Stimulated activated CD8-positive, alpha-beta memory T cell treated with anti-CD3 and anti-CD28 coated beads, Interleukin-2, amount 100 ng/mL, for 48 hours (primary cell): ENCODE measurements at places on chromosomes 7 and 10.

DNA sequence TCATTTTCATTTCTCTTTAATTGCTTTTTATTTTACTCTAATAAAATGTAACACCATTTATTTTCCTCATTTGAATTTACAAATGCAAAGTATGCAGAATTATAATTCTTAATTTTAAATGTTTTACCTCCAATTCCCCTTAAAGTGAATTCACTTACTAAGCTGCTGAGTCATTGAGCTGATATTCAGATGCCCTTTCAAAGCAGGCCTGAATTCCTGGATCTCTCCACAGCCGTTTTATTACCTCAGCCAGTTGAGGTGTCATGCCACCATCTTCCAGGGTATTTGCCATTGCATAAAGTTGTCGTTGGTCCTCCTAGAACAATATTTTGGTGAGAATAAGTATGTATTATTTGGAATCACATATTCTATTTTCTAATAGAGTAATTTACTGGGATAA lies 33.2 kb downstream of the GNAT3 start:
- DNase-seq: no peak

- no peak for DNase-seq
Observed at GRCh38 chr7:24885305-24885704, 94.7 kb downstream of the OSBPL3 start.

DNA sequence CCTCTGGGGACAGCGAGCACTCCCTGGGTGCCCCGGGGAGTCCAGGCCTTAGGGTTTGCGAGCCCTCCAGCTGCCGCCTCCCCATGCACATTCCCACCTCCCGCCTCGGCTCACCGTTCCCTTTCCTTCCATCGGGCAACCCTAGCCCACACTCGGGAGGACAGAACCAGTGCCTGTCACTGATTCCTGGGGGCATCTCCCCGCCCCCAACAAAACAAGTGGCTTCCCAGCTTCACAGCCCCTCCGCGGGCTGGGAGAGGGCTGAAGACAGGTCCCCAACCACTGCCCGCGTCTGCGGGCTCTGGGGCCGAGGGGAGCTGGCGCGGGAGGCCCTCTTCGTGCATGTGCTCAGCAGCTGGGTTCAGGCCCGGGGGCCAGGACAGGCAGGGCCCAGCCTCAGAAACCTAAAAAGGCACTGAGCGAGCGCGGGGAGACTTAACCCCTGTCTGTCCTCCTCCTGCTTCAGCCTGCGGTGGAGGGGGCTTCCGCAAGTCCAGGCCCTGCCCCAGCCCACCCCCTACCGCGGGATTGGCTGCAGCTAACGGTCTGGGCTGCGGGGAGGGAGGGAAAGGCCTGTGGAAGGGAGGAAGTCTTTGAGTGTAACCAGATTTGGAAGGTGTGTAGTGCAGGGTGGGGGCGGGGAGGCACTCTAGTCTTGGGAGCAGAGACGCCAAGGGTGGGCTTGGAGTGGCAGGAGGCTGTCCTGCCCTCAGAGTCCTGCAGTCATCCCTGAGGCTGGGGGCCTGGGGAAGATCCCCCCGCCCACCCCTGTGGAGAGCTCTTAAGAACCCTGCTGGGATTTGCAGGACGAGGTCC lies 1.2 kb downstream of the FLNC start:
- no peak for DNase-seq

- no peak for DNase-seq
Observed at GRCh38 chr10:34507217-34507616, 307.9 kb downstream of the PARD3 start.

DNA sequence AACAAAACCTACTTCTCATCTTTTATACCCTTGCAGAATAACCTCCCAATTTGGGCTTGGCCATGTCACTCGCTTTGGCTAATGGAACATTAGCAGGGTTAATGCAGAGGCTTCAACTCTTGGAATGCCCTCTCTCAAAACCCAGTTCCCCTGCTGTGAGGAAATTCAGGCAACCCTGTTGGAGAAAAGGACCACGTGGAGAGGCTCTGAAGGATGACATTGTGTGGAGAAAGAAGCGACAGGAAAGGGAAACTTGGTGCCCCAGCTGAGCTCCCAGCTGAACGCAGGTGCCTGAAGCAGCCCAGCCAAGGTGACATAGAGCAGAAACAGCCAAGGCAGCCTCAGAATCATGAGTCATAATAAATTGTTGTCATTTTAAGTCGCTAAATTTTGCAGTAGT lies 214.2 kb upstream of the GHITM start:
- no peak for DNase-seq

DNA sequence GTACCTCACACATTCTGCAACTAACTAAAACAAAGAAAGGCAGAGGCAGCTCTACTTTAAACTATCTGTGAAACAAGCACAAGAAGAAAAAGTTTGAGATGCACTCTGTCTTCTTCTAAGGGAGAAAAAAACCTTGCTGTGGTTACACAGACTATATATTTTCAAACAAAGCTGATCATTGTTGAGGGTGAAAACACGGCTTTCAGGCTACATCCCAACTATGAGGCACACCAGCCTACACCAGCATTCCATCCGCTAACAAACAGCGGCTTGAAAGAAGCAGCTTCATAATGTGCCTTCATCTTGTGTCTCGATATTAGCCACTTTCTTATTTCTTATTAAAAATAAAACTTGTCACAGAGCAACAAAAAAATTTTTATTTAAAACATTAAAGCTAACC lies 79.1 kb downstream of the USP6NL start:
- no peak for DNase-seq

DNA sequence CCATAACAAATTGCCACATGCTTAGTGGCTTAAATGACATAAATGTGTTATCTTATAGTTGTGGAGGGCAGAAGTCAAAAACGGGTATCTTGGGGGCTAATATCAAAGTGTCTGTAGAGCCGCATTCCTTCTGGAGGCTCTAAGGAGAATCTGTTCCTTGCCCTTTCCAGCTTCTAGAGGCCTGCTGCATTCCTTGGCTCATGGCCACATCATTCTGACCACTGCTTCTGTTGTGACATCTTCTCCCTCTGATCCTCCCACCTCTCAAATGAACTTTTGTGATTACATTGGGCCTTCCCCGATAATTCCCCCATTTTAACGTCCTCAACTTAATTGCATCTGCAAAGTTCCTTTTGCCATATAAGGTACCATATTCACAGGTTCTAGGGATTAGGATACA lies 76.1 kb downstream of the CYP26A1 start:
- DNase-seq: no peak

DNA sequence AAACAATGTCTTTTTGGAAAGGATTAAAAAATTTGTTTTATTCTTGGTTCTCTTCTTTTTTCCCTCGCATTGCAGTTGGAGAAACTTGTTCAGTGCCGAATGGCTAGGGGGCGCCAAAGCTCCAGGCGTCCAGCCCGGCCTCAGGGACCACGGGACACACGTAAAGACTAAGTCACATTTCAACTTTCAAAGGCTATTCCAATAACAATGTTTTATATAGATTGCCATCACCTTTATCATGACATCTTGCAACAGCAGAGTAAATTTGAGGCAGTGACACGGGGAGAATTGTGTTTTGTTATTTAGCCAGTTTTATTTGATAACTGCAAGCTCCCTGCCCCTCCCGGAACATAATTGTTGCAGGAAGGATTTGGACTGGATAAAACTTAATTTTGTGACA lies 2.2 kb upstream of the IGFBP3 start:
- DNase-seq: peak; percentile 46

DNA sequence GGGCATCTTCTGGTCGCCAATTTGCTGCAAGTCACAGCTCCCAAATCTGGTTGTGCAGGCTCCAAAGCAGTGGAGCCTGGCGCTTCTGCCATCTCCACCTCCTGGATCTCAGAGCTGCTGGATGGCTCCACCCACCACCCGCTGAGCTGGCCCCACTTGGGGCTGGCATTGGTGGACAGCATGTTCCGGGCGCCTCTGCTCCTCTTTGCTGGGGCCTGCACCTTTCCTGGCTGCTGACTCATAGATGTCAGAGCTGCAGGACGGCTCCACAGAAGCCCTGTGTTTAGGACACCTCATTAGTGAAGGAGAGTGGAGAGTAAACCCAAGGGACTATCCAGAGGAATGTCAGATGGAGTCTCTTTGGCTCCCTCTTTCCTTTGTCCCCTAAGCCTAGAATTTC lies 27.4 kb downstream of the MAPK8 start:
- DNase-seq: no peak

DNA sequence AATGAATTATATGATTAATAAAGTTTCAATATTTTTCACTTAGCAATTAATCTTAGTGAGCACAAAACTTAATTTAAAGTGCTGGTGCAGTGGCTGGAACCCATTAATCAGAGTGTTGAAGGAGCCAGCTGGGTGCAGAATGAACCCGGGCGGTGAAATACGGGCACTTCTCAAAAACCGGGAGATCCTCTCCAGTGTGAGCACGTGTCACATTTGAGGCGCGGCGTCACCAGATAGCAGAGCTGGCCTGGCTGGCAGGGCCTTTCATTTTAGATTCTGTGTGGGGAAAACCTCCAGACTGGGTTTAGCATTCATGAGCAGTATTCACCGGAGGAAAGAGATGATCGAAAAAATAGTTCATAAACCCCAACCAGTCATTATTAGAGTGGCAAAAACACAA lies 34.5 kb upstream of the CTBP2 start:
- no peak for DNase-seq

GRCh38 chr10:11551916-11552602 lies 59.4 kb downstream of the USP6NL start:
- no peak for DNase-seq

GRCh38 chr7:135673360-135673706 lies 11.0 kb downstream of the STMP1 start:
- DNase-seq: no peak

- no peak for DNase-seq
Observed at GRCh38 chr7:139523199-139523941, at the start of gene CLEC2L. CLEC2L (plus strand) TSS chr7:139523685; CDS start chr7:139523928, 243 bp downstream.

DNA sequence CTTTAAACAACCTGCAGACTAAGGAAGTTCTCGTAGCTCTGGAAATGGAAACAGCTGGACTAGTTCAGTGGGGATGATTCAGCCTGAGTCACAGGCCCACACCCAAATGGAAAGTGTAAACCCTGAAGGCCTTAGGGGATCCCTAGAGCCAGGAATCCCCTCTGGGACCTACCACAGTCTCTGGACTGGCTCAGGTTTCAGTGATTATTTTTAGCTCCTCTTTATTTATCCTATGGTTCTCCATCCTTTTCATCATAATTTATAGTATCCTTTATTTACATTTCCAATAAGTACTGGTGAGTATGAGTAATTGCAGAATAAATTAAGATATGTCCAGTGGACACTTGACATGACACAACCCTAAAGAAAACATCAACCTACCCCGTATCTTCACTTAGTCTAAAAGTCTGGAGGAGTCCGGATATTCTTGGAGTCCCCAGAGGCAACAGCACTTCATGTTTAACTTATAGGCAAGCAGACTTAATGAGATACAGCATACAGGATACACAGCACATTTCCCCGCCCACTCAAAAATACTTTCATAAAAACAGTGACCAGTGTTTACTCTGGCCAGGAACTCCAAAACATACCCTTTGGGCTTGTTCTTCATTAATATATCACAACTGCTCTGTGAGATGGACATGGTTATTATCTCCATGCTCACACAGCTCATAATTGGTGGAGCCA lies 28.4 kb upstream of the SEMA3E start:
- DNase-seq: no peak

DNA sequence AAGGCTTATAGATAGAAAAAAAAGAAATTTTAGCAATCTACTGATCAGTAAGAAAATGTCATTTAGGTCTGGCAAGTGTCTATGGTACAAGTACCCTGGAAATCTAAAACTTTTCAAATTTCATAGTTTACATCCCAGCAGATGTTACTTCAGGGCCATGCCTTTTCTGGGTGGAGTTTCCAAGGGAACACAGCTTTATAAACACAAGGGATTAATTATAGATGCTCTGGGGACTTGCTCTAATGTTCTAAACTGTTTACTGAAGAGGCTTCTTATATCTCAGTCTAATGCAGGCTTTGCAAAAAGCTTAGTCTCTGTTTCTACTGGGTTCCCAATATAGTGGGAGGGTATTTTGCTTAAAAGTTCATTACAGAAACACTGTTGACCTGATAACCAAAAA lies 3.1 kb downstream of the CD36 start:
- no peak for DNase-seq

GRCh38 chr10:2048337-2048973 lies 311.1 kb upstream of the ADARB2 start:
- no peak for DNase-seq

GRCh38 chr7:36726806-36727503 lies 2.7 kb upstream of the AOAH start:
- no peak for DNase-seq

GRCh38 chr10:29026802-29027580 lies 261.9 kb upstream of the LYZL1 start:
- no peak for DNase-seq

GRCh38 chr7:121761399-121761798 lies 111.6 kb upstream of the PTPRZ1 start:
- no peak for DNase-seq

GRCh38 chr10:538895-539294 lies 150.6 kb downstream of the DIP2C start:
- no peak for DNase-seq

GRCh38 chr7:129351320-129351719 lies 82.9 kb upstream of the STRIP2 start:
- DNase-seq: no peak

DNA sequence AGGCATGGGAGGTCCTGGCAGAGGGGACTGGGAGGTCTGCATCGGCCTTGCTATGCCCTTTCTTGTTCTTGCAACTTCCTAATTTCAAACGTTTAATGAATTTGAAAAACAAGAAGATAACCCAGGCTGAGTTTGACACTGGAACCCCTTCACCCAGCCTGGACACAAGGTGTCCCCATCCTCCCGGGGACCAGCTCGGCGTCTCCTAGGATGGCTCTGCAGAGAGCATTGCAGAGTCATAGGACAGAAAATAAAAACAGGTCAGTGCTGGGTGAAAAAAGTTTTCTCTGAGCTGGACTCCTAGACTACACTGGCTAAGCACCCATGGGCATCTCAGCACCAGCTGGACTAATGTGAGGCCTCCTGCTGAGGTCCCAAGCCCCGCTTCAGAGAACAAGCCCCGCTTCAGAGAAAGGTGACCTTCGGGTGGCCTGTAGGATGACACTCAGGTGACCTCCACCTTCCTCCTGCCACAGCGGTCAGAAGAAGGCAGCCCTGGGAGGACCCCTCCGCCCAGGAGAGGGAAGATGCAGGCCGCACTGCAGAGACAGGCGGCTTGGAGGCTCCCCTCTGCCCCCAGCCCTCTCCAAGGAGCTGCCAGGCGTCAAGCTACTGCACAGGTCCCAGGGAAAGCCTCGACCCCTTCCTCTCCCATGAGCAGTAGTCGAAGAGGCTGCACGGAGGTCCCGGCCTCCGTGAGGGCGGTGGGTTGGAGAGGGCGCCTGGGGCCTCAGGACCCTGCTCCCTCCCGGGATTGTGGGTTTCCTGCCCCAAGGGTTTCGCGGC lies 9.3 kb upstream of the UNCX start:
- no peak for DNase-seq

DNA sequence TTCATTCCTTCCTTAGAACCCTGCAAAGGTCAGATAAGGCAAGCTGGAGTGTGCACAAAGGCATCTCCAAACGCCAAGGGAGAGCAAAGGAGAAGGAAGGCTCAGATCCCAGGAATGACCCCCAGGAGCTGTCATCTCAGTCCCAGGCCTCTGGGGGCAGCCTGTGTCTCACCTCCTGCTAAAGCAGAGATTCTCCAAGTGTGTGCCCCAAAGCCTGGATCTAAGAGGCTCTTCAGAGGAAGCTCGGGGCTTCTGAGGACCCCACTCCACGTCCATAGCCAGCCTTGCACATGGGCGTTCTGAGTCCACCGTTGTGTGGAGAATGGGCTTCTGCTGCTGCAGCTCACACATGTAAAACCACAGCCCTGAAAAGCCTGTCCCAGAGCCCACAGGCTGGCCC lies 5.1 kb upstream of the GRID1 start:
- DNase-seq: no peak

- DNase-seq: no peak
Observed at GRCh38 chr10:63133821-63134557, 861 bp downstream of the NRBF2 start.
